ENCODE measurements at places on chromosomes 2 and 18.

GRCh38 chr18:27298214-27298804, 113.2 kb upstream of the CHST9 start:
- no peak for DNase-seq

DNA sequence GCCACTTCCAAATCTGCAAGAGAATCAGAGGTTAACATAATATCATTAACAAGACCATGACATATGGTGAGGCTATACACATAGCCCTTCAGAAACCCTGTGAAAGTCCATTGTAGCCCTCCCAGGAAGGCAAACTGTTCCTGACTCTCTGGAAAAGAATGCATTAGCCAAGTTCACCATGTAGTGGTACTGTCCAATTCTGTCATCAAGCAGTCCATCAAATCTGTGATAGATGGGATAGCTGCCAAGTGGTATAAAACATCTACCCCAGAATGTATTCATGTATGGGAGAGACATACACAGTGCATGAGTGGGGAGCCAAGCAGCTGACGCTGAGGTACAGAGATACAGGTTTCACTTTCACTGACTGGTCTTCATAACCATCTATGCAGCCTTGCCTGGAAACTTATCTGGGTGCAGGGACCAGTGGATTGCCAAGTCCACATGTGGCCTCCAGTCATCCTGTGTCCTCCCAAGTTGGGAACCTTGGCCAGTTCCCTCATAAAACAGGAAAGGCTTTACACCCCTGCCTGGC, 281.1 kb downstream of the MBD2 start:
- DNase-seq, result no peak

- DNase-seq, result no peak
Measured at GRCh38 chr2:227280895-227281294, 44.2 kb upstream of the MFF start.

DNA sequence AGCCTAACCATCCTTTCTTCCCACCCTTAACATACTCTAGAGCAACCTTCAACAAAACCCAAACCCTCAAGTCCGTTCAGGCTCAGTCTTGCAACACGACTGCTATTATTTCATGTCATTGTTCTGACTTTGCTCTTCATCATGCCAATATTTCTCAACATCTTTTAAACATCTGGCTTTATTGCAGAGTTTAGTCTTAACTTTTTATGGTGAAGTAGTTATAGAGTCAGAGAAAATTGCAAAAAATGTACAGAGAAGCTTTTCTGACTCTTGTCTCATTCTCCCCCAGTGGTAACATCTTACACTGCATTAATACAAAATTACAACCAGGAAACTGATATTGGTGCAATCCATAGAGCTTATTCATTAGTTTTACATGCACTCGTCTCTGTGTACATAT, 3.9 kb downstream of the MARCO start:
- no peak for DNase-seq

- no peak for DNase-seq
Measured at GRCh38 chr18:46400449-46400848, 256.6 kb downstream of the LOXHD1 start.

Data from mucosa of gallbladder (tissue), 1 donor.